ENCODE measurements at places on chromosomes 11 and 22.

DNA sequence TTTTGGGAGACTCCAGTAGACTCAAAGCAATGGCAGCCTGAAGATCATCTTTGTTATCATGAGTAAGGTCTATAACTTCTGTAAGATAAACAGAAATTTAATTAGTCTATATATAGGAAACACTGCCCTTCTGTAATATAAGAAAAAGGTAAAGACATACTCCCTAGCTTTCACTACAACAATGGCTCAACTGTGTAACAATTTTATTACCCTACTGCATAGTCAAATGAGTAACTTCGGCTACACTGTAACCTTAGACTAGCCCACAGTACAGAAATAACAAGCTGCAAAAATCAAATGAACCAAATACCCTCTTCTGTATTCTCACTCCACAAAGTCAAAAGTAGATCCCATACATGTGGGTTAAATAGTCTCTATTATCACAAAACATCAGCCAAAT lies 33.7 kb downstream of the USP28 start:
- DNase-seq: no peak

- no peak for DNase-seq
Observed at GRCh38 chr22:36075724-36076123, 47.1 kb upstream of the RBFOX2 start.

DNA sequence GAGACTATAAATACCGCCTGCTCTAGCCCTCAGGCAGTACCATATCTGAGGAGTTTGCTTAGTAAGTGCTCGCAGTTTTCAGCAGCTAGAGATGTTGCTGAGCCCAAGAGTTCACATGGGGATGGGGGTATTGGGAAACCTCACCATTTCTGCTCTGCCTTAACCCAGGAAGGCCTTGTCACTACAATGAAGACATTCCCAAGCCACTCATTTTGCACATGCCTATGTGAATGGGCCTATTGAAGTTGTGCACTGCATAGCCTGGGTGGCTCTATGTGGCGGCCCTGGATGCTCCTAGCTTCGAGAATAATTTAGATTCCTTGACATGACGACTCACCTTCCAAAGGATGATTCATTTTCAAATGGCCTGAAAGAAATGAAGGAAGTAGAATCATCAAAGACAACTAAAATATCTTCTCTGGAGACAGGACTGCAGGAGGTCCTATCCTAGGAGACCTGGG lies 163.4 kb downstream of the ADAMTS15 start:
- DNase-seq: no peak

- DNase-seq: peak; percentile 73
Observed at GRCh38 chr11:121417055-121417551, 35.0 kb upstream of the SORL1 start.

DNA sequence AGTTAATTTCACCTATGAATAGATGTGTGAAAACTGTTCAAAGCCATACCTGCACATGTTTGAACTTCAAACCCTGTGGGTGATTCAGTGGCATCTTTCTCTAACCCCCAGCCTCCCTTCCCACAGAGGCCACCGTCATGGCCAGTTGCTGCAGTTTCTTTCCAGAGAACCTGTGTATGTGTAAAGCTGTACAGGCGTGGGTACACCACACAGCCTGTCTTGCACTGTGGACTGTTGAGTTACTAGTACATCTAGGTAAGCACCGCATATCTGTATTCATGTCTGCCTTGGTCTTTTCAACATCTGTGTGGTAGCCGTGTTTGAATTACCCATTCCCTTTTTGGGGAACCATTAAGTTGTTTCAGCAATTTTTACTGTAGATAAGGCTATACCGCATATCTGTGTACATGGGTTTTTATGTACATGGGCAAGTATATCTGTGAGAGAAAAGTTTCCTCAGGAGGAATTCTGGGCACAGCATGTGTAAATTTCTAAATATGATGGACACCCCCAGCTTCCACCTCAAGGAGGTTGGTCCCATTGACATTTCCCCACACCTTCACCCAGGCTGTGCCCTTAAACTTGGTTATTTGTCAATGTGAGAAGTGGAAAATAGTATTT lies 13.9 kb downstream of the NEAT1 start:
- peak; percentile 42 for DNase-seq

DNA sequence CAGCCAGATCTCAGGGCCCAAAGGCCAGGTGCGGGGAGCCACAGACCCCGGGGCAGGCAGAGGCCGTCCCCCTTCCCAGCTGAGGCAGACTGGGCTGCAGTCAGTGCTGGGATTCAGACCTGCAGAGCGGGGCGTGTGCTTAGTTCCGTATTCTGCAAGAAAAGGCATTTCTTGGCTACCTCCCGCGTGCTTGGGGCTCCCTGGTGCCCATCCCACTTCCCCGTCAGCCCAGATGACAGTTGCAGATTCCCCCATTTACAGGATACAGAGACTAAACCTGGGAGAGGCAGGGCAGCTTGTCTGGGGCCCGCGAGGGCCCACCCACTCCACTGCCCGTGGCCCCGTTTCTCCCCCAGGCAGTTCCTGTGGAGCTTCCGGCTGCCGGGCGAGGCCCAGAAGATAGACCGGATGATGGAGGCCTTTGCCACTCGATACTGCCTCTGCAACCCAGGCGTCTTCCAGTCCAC lies 18.3 kb downstream of the CYTH4 start:
- peak; percentile 46 for DNase-seq

- no peak for DNase-seq
Observed at GRCh38 chr11:115222863-115223530, 281.2 kb downstream of the CADM1 start.

DNA sequence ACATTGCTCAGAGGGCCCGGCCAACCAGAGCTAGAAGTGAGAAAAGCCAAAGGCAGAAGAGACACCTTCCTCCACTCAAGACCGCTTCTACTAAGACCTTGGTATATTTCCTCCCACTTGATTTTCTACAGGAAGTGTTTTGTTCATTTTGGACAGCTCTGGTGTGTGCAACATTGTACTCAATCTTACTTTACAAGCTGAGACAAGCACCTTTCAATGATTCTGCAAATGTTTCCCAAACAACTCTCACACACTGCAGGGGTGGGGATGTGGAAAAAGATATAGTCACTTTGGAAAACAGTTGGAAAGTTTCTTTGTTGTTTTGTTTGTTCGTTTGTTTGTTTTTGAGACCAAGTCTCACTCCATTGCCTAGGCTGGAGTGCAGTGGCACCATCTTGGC lies 15.7 kb downstream of the MYO18B start:
- no peak for DNase-seq

DNA sequence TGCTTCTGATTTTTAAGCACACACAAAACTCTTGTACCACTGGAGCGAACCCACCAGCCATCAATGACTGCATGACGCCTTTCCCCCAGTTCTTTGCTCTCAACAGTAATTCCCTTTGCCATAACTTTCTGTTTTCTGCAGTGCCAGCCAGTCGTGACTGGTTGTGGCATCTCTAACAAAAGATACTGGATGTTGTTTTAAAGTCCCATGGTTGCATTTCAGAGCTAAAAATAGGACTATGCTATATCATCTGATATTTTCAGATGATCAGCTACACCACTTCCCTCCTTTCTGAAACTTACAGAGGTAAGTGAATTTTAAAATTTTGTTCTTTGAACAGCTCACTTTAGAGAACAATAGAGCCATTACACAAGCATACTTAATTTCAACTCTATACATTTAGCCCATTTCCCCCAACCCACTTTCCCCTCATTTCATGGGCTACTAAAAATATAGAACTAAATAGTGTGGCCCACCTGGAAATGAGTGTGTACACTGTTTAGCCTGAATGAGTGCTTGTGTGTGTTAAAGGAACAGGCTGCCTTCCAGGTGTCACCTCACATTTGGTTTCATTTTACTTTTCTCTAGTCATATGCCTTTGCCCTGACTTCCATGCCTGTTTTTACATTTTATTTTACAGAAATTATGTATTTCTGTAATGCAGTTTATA lies 136.9 kb upstream of the ZC3H12C start:
- no peak for DNase-seq

DNA sequence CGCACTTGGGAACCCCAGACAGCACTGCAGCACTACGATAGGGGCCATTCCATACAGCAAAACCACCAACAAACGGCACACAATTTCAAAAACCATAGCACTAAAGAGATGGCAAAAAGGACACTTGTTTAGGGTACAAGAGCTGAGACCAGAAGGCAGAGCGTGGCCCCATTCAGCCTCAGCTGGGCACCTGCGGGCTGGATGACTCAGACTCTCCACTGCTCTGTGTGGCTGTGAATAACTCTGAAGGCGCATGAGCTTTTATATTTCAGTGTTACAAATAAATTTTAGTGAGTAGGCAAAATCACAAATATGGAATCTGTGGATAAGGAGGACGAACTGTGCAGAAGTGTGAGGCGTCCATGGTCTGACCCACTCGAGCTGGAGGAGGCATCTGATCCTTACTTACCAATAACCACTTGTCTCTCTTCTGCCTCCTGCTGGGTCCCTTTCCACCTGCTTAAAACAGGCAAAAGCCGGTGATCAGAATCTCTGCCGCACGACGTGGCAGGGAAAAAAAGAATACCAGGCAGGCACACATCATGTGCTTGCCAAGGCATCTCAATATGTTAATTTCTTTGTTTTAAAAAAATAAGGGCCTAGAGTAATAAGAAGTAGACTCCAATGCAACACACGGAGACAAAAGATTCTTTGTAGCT lies 325.7 kb downstream of the SHANK2 start:
- DNase-seq: no peak

- DNase-seq: no peak
Observed at GRCh38 chr11:94882931-94883330, 90.4 kb downstream of the CWC15 start.

GRCh38 chr22:46663436-46664100 lies 43.4 kb downstream of the GRAMD4 start:
- no peak for DNase-seq

- DNase-seq: no peak
Observed at GRCh38 chr11:67032830-67033551, 10.1 kb downstream of the SYT12 start.

- no peak for DNase-seq
Observed at GRCh38 chr22:32665676-32666075, 135.8 kb upstream of the TIMP3 start.

DNA sequence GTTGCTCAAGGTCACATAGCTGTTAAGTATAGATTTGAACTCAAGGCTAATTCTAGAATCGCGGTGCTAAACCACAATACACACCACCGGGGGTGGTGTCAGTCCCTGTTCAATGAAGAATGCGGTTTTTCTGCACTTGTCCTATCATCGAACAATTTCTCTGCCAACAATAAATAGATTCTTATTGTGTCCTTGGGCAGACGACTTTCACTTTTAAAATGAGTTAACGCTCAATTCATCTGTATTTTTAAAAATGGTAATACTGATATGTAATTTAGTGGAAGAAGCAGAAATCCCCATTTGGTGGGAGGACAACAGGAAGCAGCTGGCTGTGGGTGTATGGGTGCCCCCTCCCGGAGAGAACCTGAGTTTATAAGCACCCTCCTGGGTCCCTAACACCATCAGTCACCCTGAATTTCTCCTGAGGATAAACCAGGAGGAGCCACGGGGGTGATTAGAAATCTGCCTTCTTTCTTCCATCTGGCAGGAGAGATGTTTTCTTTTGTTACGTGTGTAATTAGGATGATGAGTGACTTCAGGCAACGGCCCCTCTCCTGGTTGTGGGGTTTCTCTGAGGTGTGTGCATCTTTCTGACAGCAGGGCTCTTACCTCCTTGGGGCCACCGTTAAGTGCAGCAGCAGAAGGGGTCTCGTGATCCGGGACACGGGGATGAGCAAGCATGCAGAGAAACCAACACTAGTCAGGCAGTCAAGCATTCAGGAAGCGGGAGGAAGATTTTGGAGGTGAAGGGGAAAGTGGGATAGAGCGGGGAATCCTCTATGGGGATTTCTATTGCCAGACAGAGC lies 87.7 kb downstream of the GRAMD1B start:
- no peak for DNase-seq

- no peak for DNase-seq
Observed at GRCh38 chr11:27310707-27311106, 52.3 kb downstream of the CCDC34 start.

DNA sequence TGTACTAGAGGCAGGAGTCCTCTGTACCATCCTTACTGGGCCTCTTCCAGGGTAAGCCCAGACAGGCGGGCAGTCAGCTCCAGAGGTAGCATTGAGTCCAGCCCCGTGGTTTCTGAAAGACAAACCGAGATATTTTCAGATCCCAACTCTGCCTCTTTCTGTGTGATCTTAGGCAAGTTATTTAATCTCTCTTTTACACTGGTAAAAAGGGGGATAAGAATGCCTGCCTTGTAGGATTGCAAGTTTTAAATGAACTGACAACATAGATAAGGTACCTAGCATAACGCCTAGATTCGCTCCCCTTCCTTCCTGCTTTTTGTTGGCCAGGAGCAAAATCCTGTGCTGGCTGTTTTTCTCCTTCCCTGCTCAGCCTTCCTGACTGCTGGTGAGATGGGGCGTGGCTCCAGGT lies 56.4 kb upstream of the NNMT start:
- no peak for DNase-seq

- DNase-seq: peak; percentile 18
Observed at GRCh38 chr11:113896156-113896879, 8.3 kb upstream of the HTR3B start.

GRCh38 chr11:67301313-67301921 lies 1.9 kb upstream of the SSH3 start:
- no peak for DNase-seq

DNA sequence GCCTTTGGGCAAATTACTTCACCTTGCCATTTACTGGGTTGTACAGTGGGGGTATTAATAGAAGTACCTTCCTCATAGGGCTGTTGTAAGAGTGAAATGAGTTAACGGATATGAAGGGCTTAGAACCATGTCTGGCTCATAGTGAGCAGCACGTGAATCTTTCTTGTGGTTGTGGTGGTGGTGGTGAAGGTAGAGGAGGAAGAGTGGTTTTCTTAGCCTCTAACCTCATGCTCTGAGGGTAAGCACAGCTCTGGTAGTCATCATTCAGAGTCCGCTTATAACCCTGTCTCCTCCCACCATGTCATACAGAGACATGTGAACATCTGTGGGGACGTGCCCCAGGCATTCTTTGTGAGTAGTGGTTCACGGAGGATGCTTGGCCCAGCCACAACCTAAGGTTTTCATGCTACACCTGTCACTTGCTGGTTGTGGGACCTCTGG lies 43.6 kb downstream of the TEAD1 start:
- peak; percentile 81 for DNase-seq

- no peak for DNase-seq
Observed at GRCh38 chr11:98099371-98099770, 921.4 kb upstream of the CNTN5 start.

- DNase-seq: peak; percentile 87
Observed at GRCh38 chr22:39170825-39171622, 18.5 kb upstream of the CBX7 start.

GRCh38 chr11:125624756-125625213 lies at the start of gene CHEK1:
Gene CHEK1 (plus strand): TSS chr11:125625163. CDS start chr11:125626769, 1,606 bp downstream.
- no peak for DNase-seq

DNA sequence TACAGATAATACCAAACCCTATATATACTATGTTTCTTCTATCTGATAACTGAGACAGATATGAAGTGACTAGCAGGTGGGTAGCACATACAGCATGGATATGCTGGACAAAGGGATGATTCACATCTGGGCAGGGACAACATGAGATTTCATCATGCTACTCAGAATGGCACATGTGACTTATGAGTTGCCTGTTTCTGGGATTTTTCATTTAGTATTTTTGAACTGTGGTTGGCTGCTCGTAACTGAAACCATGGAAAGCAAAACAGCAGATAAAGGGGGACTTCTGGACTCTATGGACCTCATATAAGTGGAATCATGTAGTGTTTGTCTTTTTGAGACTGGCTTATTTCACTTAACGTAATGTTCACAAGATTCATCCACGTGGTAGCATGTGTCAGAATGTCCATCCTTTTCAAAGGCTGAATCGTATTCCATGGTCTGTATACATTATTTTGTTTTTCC lies 883.0 kb downstream of the TBC1D22A start:
- DNase-seq: no peak
